Stimulated activated CD4-positive, alpha-beta T cell treated with anti-CD3 and anti-CD28 coated beads, TNF-alpha, amount 100 ng/mL, for 1 hour (primary cell): ENCODE measurements at places on chromosomes 2 and 18.

DNA sequence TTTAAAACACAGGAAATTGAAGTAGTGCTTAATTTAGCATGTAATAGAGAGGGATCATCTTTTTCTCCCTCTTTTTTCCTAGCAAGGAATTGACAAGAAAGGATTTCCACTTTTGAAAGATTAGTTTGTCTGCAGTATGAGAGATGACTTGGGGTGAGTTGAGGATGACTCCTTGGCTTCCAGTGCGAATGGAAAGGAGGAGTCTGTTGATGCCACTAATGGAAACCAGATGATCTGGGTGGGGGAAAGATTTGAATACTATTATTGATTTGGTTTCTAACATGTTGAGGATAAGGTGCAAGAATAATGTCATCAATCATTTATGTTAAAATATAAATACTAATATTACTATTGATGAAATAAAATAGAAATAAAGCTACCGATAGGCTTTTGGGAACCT lies 205.4 kb downstream of the PPP1R1C start:
- DNase-seq = no peak

DNA sequence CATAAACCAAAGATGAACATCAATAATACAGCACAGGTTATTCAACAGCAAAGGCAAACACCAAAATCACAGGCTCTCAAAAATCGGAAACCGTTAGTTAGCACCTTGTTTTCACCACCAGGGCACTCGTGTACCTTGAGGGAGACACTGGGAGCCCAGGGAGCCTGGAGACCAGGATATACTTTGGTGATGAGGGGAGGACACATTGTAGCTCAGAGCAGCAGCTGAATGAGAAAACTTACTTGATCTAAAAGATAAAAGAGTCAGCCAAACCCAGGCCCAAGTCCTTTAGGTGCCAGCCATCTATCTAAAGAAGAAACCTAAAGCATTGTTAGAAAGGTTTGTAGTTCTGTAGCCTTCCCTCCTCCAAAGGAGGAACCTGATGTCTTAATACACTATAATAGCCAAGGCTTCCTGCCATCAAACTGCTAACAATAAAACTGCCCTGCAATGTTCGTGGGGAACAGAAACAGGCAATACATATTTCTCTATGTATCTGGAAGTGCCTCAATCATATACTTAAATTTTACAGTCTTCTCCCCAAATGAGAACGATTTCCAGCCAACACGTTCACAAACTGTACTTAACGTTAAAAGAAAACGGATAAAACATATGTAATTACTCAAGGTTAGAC lies 19.3 kb downstream of the BCL11A start:
- no peak for DNase-seq

DNA sequence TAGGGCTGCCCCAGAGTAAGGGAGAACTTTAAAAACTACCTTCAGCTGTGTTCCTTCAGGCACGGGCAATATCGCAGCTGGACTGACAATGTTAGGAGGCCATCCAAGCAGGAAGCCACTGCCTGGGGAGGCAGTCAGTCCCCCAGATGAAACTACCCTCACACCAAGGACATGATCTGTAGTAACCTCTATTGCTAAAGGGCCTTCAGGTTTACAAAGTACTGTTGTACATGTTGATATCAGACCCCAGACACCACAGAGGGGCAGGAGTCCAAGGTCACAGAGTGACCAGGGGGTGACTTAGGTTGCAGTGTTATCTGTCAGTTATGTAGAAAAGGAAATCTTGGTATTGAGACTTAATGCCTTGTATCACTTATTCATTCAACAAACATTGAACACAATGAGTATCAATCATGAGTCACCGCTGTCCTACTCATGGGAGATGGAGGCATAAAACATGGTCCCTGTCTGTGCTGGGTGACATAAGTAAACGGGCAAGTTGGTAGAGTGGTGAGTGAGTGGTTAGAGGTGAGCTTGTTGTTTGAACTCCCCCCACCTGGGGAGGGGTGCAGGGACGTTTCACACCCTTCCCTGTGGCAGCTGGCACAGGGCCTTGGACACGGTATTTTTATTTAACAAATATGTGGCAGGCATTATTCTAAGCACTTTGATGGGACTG lies 7.1 kb downstream of the CABLES1 start:
- DNase-seq = no peak

DNA sequence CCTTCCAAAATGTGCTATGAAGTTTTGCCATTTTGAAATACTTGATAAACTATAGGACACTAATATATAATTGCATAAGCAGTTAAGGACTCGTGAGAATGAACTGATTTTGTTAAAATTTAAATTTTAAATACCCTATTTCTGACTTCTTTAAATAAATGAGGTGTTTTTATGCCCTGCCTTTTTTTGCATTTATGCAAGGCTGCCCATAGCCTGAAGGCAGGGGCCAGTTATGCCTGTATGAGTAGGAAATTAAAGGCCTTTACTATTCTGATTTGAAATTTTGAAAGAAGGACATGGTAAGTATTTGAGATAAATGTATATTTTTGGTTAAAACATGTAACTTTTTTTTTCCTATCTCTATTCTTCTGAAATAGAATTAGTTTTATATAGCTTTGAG lies 33.7 kb downstream of the TTC39C start:
- DNase-seq = no peak

- DNase-seq = no peak
Observed at GRCh38 chr2:48905696-48906095, 150.2 kb upstream of the LHCGR start.

- DNase-seq = no peak
Observed at GRCh38 chr2:104163611-104164130, 690.2 kb upstream of the POU3F3 start.

GRCh38 chr2:106904242-106904641 lies 18.3 kb upstream of the ST6GAL2 start:
- DNase-seq = no peak

- DNase-seq = no peak
Observed at GRCh38 chr2:47194410-47194809, 39.3 kb upstream of the STPG4 start.
